ENCODE measurements at places on chromosomes 3 and 15.

- ATAC-seq = no peak
These were observed 16.6 kb upstream of the GCNT3 start for GRCh38 chr15:59594991-59595390.

DNA sequence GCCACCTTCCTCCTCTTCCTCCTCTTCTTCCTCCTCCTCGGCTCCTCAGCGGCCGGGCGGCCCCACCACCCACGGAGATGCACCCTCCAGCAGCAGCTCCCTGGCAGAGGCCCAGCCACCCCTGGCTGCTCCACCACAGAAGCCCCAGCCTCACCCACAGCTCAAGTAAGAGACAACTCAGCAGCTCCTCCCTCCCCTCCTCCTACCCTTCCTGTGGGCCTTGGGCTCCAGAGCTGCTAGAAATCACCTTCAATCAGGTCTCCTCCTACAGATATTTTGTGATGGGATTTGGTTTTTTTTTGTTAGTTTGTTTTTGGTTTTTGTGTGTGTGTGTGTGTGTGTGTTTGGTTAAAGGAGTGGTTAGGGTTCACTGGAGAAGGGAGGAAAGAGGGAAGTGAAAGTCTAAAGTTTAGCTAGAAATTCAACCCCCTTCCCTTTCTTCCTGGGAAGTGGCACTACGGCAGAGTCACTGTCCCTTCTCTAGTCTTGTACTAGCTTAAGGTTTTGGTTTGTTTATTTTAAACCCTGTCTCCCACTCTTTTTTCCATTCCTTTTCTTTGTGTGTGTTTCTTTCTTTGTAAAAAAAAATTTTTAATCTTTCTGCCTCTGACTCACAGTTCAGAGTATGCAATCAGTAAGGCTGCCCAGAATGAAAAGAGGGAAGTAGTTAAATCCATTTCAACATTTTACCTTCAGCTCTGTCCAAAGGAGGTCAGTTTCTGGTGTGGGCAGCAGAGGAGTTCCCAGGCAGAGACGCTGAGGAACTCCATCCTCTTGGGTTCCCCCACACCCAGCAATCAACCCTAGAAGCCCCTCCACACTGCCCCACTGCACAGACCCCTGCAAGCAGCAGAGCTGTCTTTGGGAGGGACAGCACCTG is 29.0 kb upstream of the TIMP4 start:
- ATAC-seq = peak; percentile 89

GRCh38 chr3:13707456-13707855 is 158.5 kb downstream of the FBLN2 start:
- ATAC-seq = no peak

- ATAC-seq = no peak
These were observed 42.8 kb upstream of the THSD4 start for GRCh38 chr15:71072423-71072822.

DNA sequence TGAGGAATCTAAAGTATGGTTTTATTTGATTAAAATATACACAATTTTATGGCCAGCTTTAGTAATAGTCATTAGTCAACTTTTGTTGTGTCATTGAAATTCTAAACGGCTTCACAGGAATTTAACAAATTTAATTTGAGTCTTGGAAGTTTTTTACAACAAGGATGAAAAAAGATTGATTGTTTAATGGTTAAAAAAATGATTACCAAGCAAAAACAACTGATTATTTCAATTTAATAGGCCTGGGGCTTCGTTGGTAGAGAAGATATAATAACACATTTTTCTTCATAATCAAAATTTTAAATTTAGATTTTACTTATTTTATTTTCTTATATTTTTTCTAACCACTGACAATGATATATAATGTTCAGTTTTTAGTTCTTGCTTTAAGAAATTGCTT is 4.4 kb downstream of the MME start:
- ATAC-seq = no peak

DNA sequence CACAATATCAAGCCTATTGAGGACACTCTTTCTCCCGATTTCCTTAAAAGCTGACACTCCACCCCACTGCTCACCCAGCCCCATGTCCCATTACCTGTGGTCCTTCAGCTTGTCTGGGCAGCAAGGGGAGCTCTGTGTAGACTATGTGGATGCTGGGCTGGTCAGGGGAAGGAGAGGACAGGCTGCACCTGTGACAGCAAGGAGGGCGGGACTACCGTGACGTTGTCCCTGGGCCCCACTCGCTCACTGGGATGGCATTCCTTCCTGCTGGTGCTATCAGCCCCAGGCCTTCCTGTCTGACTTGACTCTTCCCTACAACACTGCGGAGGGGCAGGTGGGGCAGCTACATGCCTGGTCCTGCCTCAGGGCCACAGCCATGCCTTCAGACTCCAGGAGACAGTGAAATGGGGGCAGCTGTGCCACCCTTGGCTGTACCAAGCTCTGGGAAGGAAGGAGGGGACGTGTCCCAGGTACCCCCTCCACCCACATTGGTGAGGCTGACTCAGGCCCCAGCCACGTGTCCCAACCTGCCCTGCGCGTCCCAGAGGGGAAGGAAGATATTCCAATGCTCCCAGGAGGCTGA is at the start of gene TMEM40:
Gene TMEM40, minus strand, starts transcription at position 163 of the 583 bp plus-strand sequence. CDS start 9,427 bp downstream, outside the sequence.
- no peak for ATAC-seq

DNA sequence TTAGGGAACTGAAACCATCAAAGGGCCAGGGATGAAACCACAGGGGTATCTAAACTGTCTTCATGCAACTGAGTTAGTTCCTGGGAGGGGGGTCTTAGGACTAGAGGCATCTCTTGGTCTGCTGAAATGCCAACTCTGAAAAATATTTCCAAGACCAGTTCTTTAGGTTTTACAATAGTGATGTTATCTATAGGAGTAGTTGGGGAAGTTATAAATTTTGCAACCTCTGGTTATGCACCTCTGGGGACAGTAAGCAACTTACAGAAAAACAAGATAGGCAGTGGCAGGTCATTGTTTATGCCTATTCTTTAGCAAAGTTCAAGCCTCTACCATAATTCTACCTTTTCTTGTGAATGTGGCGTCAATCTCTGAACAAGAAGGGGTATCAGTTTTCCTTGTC is 60.5 kb upstream of the MINAR1 start:
- ATAC-seq = no peak

DNA sequence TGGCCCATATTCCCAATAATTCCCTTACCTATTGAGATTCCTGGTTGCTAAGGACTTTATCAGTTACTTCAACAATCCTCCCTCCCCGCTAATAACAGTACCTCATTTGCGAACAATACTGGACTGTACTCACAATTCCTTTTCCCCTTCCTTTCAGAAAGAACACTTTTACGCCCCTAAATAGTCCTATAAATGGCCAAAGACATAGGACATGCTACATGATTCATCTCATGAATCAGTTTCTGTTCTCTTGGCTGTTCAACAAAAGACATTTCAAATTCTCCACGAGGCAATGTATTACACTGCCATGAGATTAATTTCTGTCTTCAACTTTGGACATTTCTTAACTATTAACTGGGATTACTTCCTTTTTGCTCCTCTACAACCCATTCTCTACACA is 264.4 kb downstream of the TIGIT start:
- no peak for ATAC-seq

DNA sequence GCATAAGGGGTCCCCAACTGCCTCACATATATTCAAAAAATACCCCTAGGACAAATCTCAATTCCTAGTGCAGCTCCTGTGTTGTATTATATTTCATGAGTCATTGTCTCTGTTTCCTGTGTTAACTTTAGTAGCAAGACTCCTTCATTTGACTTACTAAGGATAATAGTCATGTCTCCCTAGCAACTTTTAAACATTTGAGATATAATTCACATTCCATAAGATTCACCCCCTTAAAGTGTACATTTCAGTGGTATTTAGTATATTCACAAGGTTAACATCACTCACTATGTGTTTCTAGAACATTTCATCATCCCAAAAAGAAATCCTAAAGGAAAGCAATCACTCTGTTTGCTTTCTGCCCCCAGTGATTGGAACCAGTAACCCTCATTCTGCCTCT is 121.3 kb upstream of the WNT7A start:
- ATAC-seq = no peak

DNA sequence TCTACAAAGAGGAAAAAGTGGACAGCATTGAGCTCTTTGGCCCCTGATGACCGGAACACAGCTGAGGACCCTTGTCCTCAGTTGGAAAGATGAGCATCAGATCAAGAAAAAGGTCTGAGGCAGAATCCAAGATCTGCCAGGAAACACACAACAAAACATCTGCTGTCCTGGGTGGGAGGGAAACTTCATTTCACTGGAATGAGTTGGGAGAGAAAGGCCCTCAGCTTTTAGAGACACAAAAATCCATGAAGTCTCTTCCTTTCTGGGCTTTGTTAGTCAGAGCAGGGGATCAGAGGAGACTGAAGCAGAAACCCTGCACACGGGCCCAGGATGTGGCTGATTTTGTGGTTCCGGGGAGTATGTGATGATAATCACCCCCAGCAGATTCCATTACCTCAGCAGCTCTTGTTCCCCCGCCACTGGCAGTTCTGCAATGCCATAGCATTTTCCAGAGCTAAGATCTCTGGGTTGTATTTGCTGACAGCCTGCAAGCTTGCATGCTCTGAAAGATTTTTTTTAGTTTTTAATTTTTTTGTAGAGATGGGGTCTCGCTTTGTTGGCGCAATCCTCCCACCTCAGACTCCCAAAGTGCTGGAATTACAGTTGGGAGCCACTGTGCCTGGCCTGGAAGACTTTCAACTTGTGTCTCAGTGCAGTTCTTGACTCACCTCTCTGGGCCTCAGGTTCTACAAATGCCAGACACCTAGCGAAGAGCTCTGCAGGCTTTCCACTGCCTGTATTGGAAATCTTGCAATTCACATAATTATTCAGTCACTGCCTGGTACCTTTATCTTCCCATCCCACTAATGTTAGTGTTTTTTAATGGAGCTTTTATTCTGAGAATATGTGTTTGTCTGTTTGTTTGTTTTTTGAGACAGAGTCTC is 5.8 kb upstream of the TATDN2 start:
- peak; percentile 84 for ATAC-seq

DNA sequence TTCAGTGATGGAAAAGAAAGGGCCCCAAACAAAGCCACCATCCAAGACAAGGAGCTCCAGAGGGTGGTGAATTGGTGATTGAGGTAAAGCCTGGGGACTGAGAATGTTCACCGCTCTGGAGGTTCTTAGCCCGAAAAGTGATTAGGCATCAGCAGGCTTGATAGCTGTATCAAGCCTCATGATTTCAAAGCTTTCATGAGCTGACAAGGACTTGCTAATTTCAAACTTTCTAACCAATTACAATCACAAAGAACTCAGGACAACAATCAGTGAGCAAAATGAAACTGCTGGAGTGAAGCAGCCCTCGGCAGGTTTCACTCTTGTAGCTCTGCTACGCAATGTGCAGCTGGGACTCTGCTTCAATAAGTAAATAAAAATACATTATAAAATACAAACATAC is 391.3 kb downstream of the TIGIT start:
- no peak for ATAC-seq

GRCh38 chr15:51401872-51402517 is 60.5 kb downstream of the GLDN start:
- ATAC-seq = peak; percentile 34

- no peak for ATAC-seq
These were observed 166.8 kb upstream of the COL8A1 start for GRCh38 chr3:99471353-99472323.

GRCh38 chr15:33215941-33216872 is 21.7 kb upstream of the FMN1 start:
- no peak for ATAC-seq

DNA sequence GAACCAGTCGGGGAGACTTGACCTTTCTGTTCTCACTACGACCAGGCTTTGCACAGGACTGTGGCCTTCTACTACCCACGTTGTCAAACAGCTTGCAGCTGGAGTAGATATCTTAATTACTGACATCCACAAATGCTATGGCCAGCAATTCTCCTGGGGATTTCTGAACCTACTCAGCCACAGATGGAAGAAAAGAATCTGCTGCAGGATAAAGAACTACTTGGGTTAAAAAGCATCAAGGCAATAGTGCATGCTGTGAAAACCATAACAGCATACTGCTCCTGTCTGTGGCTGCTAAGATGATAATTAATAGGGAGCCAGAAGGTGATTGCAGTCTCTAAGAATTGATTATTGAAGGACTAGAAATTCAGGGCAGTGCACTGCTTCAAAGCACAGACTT is 859.2 kb upstream of the SEMA6D start:
- ATAC-seq = no peak

- ATAC-seq = no peak
These were observed 22.4 kb downstream of the CCDC12 start for GRCh38 chr3:46954178-46954577.

DNA sequence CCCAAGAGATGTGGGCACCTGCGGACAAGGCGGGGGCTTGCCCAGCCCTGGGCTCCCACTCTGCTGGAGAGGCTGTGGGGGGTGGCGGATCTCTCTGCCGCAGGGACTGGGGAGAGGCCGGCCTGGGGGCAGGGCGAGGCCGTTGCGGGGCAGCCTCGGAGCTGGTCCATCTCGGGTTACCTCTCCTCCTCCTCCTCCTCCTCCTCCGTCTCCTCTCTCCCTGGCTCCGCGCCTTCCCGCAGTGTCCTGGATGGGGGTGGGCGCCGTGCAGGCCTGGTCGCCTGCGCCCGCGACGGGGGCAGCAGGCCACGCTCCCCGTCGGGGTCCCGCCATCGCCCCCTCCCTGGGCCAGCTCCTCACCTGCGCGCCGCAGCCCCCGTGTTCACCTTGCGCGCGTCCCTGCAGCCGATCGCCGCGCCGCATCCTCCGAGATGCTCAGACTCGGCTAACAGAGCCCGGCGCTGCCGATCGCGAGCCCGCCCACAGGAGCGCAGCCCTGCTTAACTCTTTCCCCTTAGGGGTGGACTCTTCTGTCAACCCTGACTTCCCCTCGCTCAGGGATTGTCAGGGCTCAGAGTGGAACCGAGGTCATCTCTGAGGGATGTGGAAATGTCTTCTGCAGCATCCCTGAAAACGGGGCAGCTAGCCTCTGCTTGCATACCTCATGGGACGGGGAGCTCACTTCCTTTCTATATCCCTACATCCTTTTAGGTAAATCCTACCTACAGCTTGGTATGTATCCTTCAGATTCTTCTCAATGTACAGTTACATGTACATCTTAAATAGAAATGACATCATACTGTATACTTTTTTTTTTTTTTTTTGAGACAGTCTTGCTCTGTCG is at the start of gene PRRT3:
Gene PRRT3, minus strand, starts transcription at position 447 of the 844 bp plus-strand sequence. CDS start 2,293 bp downstream, outside the sequence.
- ATAC-seq = peak; percentile 88

DNA sequence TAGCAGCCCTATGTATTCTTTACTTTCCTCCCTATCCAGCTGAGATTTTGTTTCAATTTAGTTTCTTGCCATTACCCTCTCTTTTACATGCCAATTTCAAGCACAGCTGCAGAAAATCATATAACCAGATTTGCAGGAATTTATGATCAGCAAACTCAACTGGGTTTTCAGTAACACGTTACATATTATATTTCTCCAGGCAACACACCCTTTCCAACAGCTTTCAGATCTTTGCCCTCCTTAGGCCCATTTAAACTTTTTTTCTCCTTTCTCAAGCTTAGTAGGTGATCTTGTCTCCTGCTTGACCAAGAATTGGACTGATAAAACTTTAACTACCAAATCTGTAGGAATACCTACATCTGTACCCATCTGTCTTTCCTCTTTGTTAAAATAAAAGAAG is 23.6 kb downstream of the GOLM2 start:
- ATAC-seq = no peak

GRCh38 chr3:70000028-70000410 is 486 bp downstream of the SAMMSON start:
- no peak for ATAC-seq

GRCh38 chr15:51837792-51838251 is 8.4 kb downstream of the TMOD3 start:
- ATAC-seq = peak; percentile 67

Measured in stimulated activated memory B cell treated with anti-CD40 and anti-IgM and Interleukin-4, amounts not matched to agents 10 μg/mL and 1 μg/mL and 100 μg/mL, for 72 hours (primary cell).